Activated T-cell treated with anti-CD3 and anti-CD28 coated beads, Interleukin-2, amount 50 U/mL, for 1 hour (primary cell): ENCODE measurements at places on chromosomes 1 and 21.
A peak's percentile ranks its signal among the peaks of the same experiment; 100 is the strongest.

DNA sequence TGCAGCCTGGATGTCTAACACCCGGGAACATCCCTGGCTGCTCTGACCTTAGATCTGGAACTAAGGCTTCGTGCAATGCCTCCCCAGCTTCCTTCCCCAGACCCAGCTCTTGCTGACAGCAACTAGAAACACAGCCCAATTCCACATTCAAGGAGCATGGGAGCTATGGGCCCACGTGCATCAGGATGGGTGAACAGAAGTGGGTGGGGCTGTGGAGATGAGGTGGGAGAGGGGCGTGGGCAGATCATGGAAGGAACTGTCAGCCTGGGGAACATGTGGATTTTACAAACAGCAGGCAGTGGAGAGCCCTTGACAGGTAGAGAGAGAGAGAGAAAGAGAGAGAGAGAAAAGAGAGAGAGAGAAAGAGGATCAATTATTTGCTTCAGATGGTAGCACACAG, 231.6 kb downstream of the MATN1 start:
- DNase-seq: no peak

GRCh38 chr21:39630191-39630591, 17.5 kb downstream of the B3GALT5 start:
- no peak for DNase-seq

GRCh38 chr1:165616054-165616612, 14.9 kb upstream of the MGST3 start:
- no peak for DNase-seq

GRCh38 chr1:151610142-151610541, 1.7 kb upstream of the SNX27 start:
- no peak for DNase-seq

- peak; percentile 89 for DNase-seq
Observed at GRCh38 chr1:9689011-9689706, 37.6 kb downstream of the PIK3CD start.

DNA sequence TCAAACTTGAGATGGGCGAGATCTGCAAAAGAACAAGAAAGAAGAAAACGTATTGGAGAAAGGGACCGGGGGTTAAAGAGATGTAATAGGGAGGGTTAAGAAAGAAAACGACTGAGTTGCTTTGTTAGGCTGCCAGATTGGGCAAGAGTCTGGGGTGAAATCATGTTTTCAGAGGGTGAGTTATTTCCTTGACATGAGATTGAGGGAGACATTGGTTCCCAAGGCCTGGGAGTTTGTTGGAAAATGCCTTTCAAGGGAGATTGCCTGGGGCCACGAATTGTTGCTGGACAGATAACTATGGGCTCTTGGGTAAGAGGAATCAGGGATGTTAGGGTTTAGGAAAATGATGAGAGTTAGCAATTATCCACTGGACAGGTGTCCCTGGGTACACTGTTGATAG, 776 bp upstream of the CADM3 start:
- DNase-seq: no peak

- no peak for DNase-seq
Observed at GRCh38 chr1:18198260-18198659, 90.7 kb downstream of the IGSF21 start.

DNA sequence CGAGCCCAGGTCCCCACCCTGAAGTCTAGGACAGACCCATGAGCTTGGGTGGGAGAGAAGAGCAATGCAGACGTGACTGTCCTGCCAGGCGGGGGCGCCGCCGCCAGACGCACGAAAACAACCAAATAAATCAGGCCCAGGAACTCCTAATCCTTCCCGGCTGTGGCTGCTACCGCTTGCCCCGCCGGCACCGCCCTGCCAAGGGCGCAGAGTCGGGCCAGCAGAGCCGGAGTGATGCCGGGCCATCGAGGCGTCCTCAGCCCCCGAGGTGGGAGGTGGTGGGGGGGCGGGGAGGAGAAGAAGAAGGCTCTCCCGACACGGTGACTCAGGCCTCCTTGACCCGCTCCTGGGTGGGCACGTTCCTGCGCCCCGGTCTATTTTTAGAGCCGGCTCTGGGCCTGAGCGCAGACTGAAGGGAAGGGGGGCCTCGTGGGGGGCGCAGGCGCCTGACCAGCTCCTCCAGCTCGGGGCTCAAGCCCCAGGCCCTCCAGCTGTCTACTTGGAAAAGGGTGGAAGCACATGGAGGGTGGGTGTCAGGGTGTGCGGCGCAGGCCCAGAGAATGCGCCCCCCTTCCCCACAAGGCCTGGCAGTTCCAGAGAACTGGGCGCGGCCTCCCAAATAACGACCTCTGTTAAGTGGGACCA, 10.7 kb upstream of the COL16A1 start:
- DNase-seq: peak; percentile 47

DNA sequence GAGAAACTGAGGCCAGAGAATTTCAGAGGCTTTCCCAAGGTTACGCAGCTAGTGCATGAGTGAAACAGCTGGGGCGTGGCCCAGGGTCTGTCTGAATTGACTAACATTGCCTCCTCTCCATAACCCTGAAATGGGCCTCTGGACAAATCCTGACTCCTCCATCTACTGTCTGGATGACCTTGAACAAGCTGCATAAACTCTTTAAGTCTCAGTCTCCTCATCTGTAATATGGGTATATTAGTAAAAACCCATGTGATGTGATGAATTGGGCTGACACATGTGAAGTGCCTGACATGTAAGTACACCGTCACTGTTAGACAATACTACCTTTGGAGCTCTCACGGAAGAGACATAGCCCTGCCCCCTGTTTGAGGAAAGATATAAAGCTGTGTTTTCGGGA, 12.3 kb upstream of the FGR start:
- DNase-seq: no peak

GRCh38 chr1:110286564-110286963, 52.6 kb upstream of the RBM15 start:
- DNase-seq: no peak

DNA sequence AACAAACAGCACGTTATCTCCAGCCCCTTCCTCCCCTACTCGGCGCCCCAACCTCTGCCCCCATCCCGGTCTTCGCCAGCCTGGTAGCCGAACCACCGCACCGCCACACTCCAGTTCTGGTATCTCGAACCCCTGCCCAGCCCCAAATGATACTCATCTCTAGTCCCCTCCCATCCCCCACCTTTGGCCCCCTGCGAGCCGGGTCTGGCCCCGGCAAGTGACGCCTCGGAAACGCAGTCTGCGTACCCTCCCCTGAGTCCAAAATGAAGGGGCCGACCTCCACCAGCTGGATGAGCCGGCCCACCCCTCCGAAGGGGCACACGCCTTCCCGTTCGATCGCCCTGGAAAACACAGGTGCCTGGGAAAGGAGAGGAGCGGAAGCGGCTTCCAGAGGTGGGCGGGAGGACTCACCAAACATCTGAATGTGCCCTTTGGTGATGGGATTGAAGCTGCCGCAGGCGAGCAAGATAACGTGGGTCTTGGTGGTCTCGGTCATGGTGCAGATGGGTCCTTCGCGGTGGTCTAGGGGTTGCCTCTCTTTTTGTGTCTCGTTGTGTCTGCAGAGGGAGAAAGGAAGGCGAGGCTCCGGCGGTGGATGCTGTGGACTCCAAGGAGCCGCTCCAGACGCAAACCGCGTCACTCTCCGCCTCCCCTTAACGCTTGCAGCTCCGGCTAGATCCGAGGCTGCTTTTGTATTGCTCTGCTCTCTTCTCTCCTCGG, at the start of gene NMNAT2:
NMNAT2 (minus strand) TSS at position 609 of the 720 bp plus-strand sequence; CDS start at position 496, 113 bp downstream.
- no peak for DNase-seq

- DNase-seq: no peak
Observed at GRCh38 chr21:44761747-44762208, 39.8 kb downstream of the UBE2G2 start.

DNA sequence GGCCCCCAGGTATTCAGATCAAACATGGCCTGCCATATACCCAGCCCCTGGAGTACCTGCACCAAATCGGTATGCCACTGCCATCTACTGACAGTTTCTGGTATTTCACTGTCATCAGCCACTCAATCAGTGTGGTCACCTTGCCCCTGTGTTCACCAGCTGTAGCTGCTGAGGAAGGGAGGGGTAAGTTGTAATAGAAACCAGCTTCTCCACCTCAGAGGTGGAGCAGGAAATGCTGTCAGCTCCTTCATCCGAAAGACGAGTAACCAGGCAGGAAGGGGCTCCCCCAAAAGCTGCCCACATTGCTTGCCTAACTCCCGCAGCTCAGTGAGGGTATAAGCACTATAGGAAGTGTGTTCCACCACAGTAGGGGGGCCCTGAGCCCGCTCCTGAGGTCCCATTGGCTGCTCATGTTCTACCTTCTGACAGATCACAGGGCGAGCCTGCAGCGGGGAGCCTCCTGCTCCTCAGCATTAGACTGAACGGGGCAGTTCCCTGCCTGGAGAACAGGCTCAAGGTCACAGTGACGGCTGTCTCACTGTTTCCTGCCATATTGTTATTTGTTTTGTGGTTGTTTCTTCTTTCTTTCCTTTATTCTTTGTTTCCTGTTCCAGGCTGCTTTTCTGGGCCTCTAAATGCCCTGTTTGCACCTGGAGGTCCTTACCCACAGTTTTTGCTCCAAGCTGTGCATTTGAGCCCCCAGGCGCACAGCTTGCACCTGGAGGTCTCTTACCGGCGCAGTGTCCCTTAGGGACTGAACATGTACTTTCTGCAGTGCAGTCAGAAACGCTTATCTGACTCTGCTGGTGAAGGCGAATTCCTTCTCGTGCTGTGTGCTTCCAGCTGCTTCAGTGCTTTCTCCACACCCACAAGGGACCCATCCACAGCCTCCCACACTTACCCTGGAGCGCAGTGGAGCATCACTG, 1638.3 kb downstream of the MRPL39 start:
- peak; percentile 53 for DNase-seq

DNA sequence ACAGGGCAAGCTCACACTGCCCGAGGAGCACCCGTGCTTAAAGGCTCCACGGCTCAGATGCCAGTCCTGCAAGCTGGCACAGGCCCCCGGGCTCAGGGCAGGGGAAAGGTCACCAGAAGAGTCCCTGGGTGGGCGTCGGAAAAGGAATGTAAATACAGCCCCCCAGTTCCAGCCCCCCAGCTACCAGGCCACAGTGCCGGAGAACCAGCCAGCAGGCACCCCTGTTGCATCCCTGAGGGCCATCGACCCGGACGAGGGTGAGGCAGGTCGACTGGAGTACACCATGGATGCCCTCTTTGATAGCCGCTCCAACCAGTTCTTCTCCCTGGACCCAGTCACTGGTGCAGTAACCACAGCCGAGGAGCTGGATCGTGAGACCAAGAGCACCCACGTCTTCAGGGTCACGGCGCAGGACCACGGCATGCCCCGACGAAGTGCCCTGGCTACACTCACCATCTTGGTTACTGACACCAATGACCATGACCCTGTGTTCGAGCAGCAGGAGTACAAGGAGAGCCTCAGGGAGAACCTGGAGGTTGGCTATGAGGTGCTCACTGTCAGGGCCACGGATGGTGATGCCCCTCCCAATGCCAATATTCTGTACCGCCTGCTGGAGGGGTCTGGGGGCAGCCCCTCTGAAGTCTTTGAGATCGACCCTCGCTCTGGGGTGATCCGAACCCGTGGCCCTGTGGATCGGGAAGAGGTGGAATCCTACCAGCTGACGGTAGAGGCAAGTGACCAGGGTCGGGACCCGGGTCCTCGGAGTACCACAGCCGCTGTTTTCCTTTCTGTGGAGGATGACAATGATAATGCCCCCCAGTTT, 1.3 kb downstream of the CELSR2 start:
- DNase-seq: no peak

- no peak for DNase-seq
Observed at GRCh38 chr1:118145721-118146120, 39.3 kb downstream of the SPAG17 start.
